ENCODE measurements at places on chromosomes 2 and 18.

- DNase-seq = no peak
Measured at GRCh38 chr18:33682436-33682835, 104.4 kb downstream of the ASXL3 start.

DNA sequence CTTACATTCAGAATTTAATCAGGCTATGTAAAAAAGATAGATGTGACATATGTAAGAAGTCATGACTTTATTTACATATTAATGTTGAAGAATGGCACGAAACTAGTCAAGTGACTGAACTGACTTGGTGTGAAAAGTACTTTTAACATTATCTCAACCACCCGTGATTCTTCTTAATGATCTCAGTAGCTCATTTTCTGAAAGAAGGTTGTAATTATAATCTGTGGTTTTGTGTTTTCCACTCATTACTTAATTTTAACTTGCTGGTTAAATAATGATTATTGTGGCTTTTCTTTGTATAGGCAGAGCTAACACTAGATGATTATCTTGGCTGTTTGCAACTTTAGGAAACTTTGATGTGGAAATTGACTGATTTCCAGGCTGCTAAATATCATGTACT lies 18.5 kb downstream of the KCNJ13 start:
- DNase-seq = no peak

DNA sequence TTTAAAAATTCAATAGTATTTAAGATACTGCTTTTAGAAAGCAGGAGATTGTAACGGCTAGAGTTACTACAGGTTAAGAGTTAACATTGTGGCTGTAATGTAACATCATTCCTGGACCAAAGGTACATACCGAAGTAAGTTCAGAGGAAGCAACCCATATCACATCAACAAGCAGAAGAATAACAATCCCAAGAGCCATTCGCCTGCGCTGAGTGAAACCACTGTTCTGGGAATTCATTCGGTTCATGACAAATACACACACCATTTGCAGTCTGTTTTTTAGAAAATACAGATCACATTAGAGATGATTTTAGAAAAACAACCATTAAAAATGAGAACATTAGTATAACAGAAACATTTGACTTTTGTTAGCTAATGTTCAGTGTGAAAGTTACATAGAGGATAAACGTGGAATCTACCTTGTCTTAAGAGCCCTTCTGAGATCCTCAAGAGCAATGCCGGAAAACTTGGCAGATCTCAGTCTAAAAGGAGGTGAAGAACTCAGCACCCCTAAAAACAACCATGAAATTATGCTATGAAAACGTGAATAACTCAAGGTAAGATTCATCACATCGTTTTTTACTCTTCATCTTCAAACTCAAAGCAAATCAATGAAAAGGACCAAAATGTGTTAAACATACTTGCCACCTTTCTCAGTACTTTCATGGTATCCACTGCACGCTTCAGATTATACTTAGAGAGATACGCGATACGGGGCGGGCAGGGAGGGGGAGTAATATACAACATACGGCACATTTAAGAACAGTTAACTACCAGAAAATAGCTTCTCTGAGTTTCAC lies 1.2 kb downstream of the SLC35F5 start:
- no peak for DNase-seq

GRCh38 chr18:8525692-8526091 lies 83.5 kb upstream of the RAB12 start:
- no peak for DNase-seq

DNA sequence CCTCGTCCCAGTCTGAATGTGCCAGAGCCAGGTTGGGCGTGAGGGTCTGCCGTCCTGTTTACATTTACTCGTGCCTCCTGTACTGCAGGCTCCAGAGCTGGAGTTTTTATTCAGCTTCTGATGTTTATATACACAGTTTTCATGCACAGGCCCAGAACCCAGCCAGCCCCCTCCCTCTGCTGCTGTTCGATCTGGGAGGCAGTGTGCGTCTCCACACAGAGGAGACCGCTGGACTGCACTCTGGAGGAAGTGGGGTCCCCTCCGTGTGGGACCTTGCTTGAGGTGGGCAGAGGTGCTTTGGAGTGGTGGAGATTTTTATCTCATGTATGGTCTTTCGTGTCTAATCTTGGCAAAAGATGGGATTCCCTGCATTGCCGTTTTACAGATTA lies 90.6 kb downstream of the GLI2 start:
- peak; percentile 5 for DNase-seq

DNA sequence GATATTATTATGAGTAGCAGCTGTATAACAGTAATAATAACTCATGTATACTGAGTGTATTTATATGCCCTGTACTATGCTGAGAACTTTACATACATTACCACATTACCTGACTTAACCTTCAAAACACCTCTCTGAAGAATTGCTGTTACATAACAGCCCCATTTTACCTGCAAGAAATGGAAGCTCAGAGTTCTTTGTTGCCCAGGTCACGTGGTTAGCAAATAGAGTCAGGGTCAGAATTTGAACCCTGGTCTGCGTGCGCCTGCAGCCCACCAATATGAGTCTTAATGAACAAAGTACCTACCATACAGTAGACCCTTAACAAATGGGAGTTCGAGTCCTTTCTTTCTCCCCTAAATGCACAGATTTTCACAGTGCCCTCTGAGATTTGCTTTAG lies 101.9 kb downstream of the MCFD2 start:
- DNase-seq = no peak

DNA sequence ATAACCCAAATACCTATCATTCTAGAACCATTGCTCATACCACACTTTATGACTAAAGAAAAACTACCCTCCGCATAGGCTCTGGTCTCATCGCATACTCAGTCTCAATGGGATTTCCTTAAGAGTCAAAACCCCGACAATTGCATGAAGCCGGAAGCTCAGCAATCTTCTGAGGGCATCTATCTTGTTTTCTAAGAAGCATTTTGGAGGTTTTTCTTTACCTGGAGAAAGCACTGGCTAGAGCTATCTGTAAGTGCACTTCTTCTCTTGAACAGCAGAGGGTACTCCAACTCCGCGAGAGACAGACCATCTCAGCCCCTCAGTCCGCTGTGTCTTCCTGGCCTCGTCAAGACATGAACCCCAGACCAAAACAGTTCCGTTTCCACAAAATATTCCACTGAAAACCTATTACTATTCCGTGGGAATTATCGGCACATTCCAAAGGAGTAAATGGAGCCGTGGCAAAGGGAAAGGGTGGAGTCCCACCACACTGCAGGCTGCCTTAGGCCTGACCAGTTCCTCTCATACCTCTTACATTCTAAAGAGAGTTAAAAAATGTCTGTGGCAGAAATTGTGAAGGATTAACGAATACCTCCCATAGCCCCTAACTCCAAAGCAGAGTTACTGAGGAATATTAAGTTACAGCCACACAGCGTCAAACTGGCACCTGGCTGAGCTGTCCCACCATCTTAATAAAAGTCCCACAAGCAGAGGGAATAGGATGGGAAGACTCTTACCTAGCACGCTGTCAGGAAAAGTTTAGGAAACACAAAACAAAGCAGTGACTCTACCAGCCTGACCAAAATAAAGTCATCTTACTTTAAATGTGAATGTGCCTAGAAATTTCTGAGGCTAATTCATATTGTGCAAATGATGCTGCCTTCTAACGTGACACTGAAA lies 325.6 kb upstream of the VRK2 start:
- no peak for DNase-seq

GRCh38 chr2:20815216-20815615 lies 7.7 kb downstream of the LDAH start:
- DNase-seq = no peak

GRCh38 chr2:15737314-15738224 lies 145.9 kb downstream of the DDX1 start:
- DNase-seq = no peak

DNA sequence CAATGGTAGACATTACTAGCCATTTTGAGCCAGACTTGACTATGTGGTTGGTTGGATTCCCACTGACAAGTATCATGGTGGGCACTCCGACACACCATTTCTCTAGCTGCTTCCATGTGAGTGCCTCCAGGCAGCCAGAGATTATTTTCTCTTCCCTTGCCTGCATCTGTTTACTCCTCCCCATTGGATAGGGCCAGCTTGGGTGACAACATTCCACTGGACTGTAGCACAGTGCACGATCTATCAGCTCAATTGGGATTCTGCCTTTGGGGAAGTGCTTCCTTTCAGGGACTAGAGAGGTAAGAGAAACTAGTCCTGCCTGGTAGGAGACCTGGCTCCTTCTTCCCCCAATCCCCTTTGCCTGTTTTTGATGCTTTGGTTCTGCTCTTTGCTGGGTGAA lies 49.0 kb upstream of the MAP4K3 start:
- no peak for DNase-seq

DNA sequence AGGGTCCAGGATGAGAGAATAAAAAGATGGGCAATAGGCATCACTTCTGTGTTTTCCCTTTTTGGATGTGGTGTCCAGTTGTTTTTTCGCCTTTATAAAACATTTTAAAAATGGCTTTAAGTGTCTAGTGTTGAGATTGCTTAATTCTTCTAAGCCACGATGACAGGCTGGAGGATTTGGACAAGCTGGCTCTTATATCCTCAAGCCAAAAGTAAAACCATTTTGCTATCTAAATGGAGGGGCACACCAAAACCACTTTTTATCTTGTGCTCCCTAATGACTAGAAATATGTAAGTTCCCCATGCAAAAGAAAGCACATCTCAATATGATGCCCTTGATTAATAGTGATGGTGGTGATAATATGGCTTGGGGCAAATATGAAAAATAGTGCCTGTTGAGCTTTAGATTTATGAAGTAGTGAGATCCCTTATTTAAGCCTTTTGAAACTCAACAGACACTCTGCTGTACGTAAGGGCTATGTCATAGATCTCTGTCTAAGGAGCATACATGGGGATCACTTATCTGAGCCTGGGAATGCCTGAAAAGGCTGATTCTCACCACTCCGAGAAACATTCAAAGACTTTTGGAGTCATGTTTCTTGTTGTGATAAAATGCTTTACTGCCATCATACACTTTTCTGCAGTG lies 185.5 kb downstream of the KCNS3 start:
- DNase-seq = no peak

GRCh38 chr2:226283796-226284195 lies 515.8 kb downstream of the IRS1 start:
- no peak for DNase-seq

GRCh38 chr2:55985406-55985805 lies 61.8 kb upstream of the EFEMP1 start:
- DNase-seq = no peak

Measured in natural killer cell treated with Interleukin-12 subunit alpha and Interleukin-12 subunit beta and Interleukin-15 and Interleukin-18, amount 100 ng/mL, for 72 hours (primary cell).